ENCODE measurements at places on chromosomes 1 and 21.

DNA sequence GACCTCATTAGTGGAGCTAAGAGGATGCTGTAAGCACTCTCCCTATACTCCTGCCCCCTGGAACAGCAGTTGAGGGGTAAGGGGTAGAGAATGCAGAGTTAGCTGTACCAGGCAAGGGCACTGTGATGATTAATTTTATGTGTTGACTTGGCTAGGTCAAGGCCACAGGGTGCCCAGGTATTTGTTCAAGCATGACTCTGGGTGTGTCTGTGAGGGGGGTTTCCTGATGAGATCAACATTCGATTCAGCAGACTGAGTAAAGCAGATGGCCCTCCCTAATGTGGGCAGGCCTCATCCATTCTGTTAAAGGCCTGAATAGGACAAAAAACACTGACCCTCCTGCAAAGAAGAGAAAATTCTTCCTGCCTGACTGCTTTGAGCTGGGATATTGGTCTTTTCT is 110.8 kb downstream of the KCND3 start:
- DNase-seq = no peak

DNA sequence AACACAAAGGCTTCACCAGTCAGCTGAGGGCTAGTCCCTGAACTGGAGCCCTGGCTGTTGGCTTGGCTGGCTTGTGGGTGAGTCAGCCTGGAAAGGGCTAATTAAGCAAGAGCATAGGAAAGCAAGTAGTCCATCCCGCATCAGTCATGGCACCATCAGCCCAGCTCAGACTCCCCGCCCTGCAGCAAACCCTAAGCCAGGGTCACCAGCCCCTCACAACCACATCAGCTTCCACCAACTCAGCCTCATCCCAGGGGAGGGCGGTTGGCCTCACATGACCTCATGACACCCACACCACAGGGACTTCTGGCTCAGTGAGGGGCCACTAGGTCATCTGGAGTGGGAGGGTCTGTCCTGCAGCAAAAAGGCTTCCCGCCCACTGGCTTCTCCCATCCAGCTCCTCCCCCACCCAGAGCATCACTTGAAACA is 7.0 kb upstream of the SPATC1L start:
- no peak for DNase-seq

DNA sequence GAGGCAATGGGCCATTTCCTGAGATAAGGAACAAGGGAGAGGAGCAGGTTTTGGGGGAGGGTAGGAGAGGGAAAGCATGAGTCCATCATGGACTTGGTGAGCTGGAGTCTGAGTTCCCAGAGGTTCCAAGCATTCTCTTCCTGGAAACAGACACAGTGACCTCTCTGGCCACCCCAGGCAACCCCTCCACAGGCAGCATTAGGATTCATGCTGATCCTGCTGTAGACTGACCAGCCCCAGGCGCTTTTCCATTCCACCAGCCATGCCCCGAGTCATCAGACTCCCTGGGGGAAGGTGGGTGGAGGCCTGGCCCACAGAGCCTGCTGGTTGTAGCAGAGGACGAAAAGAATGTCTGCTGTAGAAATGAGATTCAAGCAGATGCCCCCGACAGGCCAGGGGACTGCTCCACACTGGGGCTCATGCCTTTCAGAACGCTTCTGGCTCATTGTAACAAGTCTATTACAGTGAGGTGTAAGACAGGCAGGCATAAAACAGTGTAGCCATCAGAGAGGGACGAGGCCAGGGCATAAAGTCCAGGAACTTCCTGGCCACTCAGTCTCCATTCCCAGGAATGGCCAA is 52.2 kb downstream of the KCND3 start:
- DNase-seq = no peak

GRCh38 chr1:54706419-54706818 is 9.2 kb upstream of the TTC4 start:
- DNase-seq = no peak

- no peak for DNase-seq
Observed at GRCh38 chr1:160211046-160211790, 6.0 kb downstream of the PEA15 start.

- DNase-seq = no peak
Observed at GRCh38 chr1:109466452-109467300, at the start of gene SYPL2. Gene SYPL2 (plus strand): TSS chr1:109466546. CDS start chr1:109466844, 298 bp downstream.

- no peak for DNase-seq
Observed at GRCh38 chr1:116986421-116987255, 14.9 kb upstream of the CD101 start.

DNA sequence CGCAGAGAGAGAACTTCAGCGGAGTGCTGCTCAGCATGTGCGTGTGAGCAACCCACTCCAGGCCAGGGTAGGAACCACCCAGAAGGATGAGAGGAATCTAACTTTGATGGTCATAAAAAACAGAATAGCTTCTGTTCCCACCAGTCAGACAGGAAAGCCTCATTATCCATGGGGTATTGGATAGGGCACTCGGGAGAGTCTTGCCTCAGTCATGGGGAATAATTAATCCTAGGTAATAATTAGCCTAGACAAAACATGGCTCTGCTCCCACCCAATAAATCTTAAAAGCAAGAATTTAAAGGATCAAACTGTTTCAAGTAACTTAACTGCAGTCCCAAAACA is 35.3 kb downstream of the LDLRAD1 start:
- DNase-seq = no peak

DNA sequence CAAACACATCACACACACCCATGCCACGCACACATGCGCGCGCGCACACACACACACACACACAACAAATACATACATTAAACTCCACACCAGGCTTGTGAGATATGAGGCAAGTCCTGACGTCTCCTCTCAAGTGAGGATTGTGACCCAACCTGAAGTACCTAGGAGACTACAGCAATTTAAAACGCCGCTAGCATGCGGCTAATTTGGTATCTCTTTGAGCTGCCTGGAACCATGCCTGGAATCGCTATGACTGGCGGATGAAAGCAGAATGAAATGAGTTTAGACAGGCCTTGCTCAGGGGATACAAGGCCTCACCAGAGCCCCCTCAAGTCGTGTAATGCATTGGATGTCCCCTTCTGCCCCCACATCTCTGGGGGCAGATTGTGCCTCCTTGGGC is 1.6 kb upstream of the RAB7B start:
- DNase-seq = no peak

DNA sequence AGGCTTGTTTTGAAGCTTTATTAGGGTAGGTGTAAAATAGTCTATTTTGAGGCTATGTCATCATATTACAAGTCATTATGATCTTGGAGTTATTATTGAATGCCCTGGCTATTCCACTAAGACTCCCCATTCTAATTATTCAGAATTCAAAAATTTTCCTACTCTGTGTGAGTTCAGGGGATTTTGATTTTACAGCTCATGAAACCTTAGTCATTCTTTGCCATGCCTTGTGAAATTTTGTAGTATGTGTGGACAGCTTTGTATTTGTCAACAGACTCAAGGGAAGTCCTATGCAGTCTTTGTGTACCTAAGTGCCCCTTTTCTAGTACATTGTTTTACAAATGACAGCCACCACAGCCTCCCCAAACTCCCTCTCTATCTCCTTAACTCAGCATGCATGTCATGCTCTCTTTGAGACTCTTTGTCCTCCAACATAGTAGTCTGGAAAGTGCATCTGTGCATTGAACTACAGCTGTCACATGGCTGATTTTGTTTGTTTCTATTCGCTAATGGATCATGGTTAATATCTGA is 28.0 kb downstream of the CD1D start:
- DNase-seq = no peak

DNA sequence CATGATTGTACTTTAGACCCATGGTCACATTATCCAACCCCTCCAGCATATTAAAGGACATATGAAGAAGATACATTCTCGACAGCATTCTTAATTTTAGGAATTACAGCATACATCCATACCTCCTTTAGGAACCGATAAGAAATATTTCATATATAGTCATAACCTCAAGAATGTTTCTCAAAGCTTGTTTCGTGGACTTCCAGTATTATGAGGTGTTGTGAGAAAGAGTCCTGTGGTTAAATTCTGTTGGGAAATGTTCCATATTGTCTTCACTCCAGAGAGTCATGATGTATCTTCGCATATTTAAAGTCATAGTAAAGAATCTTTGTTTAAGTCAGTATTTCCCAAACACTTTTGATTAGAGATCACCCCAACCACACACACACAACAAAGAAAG is 321.0 kb upstream of the SNX7 start:
- no peak for DNase-seq

- no peak for DNase-seq
Observed at GRCh38 chr1:19981507-19982312, 2.3 kb upstream of the PLA2G2A start.

GRCh38 chr1:42143896-42144710 is 9.1 kb upstream of the GUCA2B start:
- DNase-seq = no peak

DNA sequence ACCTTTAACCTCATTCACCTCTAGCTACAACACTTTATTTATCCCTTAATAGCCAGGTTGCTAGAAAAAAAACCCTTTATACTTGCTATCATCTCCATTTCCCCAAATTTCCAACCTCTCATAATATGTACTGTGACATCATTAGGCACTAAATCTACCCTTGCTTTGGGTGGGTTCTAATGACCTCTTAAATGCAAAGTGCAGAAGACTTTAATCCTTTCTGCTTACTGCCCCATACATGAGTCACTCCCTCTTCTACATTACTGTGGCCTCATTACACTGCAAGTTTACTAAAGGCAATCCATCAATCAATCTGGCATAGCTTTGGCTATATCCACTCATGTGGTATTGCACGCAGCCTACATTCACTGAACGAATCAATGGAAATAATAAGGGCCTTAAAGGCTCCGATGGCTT is 353.3 kb downstream of the SMYD3 start:
- DNase-seq = no peak

GRCh38 chr1:65277605-65278347 is 31.6 kb upstream of the DNAJC6 start:
- no peak for DNase-seq

GRCh38 chr1:206488466-206488865 is 18.2 kb downstream of the IKBKE start:
- DNase-seq = no peak

Data from cerebellar nuclear complex (tissue), 1 donor.